ENCODE measurements at places on chromosomes 12 and 14.

DNA sequence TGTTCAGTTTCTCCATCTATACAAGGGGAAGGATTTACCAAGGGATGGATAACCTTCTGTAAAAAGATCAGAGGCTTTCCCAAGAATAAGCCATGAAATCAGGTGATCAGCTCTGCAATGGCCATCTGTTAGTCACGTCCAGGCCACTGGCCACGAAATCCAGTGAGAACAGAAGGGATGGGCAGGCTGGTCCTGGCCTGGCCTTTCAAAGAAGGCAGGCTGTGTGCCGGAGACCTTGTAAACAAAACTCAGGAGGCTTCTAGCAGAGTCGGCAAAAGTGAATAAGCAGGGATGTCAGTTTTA is 68.5 kb downstream of the RNF34 start:
- DNase-seq = no peak

DNA sequence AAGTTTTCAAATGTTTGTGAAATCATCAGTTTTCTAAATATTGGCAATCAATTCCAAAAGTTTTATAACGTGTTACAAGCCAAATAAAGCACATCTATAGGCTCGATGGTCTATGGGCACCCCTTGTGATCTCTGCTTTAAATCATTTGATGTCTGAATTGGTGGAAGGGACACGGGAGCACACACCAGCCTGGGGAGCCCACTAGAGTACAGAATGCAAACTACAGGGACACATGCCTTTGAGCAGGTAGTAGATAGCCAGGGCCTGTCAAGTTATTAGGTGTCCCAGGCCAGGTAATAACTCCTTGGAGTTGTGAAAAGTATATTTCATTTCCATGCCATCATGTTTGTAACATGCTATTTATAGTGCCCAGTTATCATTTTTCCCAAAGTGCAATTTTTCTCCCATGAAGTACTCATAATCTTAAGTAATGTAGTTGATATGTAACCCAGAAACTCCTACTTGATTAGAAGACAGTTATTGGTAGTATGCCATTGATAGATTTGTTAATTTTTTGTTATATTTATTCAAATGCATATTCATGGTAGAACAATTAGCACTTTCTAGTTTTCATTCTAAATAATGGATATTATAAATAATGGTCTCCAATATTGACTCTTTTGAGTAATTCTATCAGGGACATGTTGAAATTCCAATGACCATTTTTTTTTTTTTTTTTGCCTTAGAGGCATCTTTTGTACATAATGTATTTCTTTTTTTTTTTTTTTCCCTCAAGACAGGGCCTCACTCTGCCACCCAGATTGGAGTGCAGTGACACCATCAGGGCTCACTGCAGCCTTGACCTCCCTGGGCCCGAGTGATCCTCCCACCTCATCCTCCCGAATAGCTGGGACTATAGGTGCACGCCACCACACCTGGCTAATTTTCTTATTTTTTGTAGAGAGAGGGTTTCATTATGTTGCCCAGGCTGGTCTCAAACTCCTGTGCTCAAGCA is 96.9 kb upstream of the FGD4 start:
- peak; percentile 77 for DNase-seq

DNA sequence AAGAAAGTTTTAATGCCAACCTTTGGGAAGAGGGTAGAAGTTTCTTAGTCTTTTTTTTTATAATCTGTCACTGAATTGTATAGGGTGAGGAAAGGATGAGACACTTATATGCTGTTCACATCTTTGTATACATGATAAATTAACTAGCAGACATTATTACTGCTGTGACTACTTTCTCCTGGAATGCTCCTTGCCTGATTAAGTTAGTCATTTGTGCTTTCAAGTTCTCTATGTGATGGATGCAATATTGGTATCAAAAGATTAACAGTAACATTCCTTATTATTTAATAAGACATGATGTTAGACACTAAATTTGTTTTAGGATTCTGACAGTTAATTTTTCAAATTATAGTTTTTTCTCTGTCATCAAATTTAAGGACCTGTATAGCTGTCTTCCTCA is 223.4 kb upstream of the GARIN2 start:
- no peak for DNase-seq

- no peak for DNase-seq
Observed at GRCh38 chr12:70741256-70741655, 104.0 kb upstream of the PTPRB start.

GRCh38 chr14:64879635-64880220 is at the start of gene SPTB:
Gene SPTB (minus strand): TSS chr14:64879907. CDS start chr14:64823094, 56,813 bp downstream.
- peak; percentile 93 for DNase-seq

Data from hematopoietic multipotent progenitor cell treated with erythropoietin and hydrocortisone succinate and interleukin-3 and kit ligand, for 4 days (in vitro differentiated cells).